Posterior vena cava (tissue), 2 donors: ENCODE measurements at places on chromosomes 3 and 15. TPM values are rescaled to one million over a fixed set of nuclear protein-coding genes. Genes with fewer than 3 reads are reported as not detected.

The PAQR9 gene
- total RNA-seq, result not detected

The ADAMTS17 gene
- 4.0 TPM for total RNA-seq

The WDR76 gene
- 6.2 TPM for total RNA-seq

The CCDC39 gene
- 0.90 TPM for total RNA-seq

The OXSM gene
- 5.7 TPM for total RNA-seq

The HESX1 gene
- 0.83 TPM for total RNA-seq

The LRRN1 gene
- 0.65 TPM for total RNA-seq

The U2SURP gene
- 68.1 TPM for total RNA-seq

The EPHA3 gene
- 28.6 TPM for total RNA-seq

The CPN2 gene
- 0.14 TPM for total RNA-seq

The CSPG5 gene
- 0.51 TPM for total RNA-seq

The IQCH gene
- total RNA-seq, result 1.2 TPM

The EFCC1 gene
- total RNA-seq, result 1.3 TPM

The AAGAB gene
- total RNA-seq, result 27.9 TPM

The P2RY13 gene
- 1.4 TPM for total RNA-seq

The LTF gene
- total RNA-seq, result 3.7 TPM

The CORO2B gene
- total RNA-seq, result 7.2 TPM

The GMNC gene
- total RNA-seq, result not detected

The MESP2 gene
- 0.32 TPM for total RNA-seq

The SYNPR gene
- not detected for total RNA-seq

The NEDD4 gene
- 22.6 TPM for total RNA-seq

The EXD1 gene
- total RNA-seq, result not detected

The MOBP gene
- not detected for total RNA-seq

The IL17RD gene
- 22.9 TPM for total RNA-seq

The PDE8A gene
- total RNA-seq, result 30.9 TPM

The ACP3 gene
- 3.3 TPM for total RNA-seq

The MAP2K5 gene
- total RNA-seq, result 21.7 TPM

The POC1A gene
- total RNA-seq, result 1.7 TPM

The THPO gene
- 0.71 TPM for total RNA-seq

The POPDC2 gene
- total RNA-seq, result 8.5 TPM

The CASR gene
- total RNA-seq, result not detected

The GOLGA6D gene
- total RNA-seq, result not detected

The VIPR1 gene
- 2.2 TPM for total RNA-seq

The RASL12 gene
- 82.4 TPM for total RNA-seq

The GOLGA6L4 gene
- 6.4 TPM for total RNA-seq

The CCR3 gene
- total RNA-seq, result not detected

The ATP2B2 gene
- 0.42 TPM for total RNA-seq

The MAP6D1 gene
- not detected for total RNA-seq

The ADIPOQ gene
- total RNA-seq, result 1.5 TPM

The ZNF620 gene
- total RNA-seq, result 3.7 TPM

The GOLGA6B gene
- total RNA-seq, result not detected
